ENCODE measurements at places on chromosomes 3 and 15.

- DNase-seq, result no peak
These were observed 200.1 kb downstream of the TLE3 start for GRCh38 chr15:69897471-69898237.

GRCh38 chr15:85755942-85756341 is 38.8 kb downstream of the KLHL25 start:
- no peak for DNase-seq

DNA sequence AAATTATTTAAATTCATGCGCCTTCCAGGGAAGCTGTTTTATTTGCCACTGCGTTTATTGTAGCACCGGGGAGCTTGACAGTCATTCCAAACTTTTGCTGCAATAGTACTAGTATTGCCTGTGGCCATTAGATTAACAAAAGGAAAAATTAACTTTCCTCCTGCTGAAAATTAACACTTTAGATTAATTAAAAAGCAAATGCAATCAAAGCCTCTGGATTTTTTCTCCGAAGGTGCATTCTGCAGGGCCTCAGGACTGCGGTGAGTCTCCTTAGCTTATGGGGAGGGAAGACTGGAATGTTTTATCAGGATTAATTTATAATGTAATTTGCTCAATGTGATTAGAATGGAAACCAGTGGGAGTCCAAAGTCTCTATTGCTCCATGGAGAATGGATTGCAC is 456.4 kb upstream of the CFAP20DC start:
- no peak for DNase-seq

DNA sequence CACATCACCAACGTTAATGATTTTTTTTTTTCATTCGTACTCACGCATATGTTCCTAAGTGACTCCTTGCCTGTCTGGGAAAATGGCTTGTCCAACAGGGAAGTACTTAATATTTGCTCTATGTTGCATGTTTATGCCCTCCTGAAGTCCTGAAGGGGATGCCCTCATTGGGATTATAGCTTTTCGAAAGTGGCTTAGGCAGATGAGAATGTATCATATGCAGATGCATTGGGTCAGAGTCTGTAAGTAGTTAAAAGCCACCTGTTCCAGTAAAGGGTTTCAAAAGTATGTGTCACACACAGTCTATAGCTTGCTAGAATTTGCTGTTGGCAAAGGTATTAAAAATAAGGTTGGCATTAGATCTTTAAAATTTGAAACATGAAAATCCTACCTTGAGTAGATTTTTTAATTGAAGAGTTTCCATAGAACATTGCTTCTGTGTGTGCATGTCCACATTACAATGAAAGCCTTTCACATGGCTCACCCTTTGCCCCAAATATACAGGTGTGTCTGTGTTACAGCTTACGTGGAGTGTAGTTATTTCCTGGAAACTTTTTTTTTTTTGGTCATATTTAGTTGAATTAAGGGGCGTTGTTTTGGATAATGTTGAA is 2.1 kb downstream of the ABHD17C start:
- no peak for DNase-seq

DNA sequence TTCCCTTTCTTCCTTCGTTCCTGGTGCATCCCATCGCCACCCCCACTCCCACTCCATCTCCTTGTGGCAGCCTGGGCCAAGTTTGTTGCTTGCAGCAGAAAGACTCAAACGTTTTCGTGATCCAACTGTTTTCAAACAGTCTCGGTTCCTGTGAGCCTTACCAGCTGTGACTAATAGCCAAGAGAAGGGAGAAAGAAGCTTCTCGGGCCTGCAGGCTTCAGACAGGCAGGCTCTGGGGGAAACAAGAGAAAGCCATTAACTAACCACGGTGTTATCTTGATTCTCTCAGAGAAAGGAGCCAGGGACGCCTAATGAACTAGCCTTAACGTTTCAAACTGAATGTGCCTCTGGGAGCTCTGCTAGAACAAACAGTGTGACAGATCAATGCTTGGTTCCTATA is 742.0 kb downstream of the NR2F2 start:
- no peak for DNase-seq

GRCh38 chr15:66184936-66185790 is 68.4 kb downstream of the MEGF11 start:
- no peak for DNase-seq

GRCh38 chr3:67642734-67643133 is 11.7 kb downstream of the SUCLG2 start:
- no peak for DNase-seq

- DNase-seq, result no peak
These were observed 496.2 kb downstream of the FHIT start for GRCh38 chr3:60755094-60755493.

- DNase-seq, result no peak
These were observed 50.9 kb downstream of the SETD2 start for GRCh38 chr3:47112997-47113396.

DNA sequence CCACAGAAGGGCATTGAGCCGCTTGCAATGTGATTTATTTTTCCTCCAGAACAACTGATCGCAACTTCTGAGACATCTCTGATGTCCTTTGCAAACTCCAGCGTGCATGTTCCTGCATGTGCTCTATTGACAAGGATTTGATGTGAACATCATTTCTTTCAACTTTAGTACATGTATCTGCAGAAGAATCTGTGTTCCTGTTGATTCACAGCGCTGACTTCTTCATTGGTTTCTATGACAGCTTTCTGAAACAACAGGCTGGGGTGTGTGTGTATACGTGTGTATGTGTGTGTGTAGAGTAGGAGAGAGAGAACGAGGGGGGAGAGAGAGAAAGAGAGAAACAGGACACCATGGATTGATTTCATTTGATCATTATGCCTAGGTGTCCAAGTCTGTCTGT is 56.7 kb upstream of the CMTM8 start:
- DNase-seq, result no peak

- no peak for DNase-seq
These were observed 68.4 kb upstream of the FRMD4B start for GRCh38 chr3:69454204-69454787.

DNA sequence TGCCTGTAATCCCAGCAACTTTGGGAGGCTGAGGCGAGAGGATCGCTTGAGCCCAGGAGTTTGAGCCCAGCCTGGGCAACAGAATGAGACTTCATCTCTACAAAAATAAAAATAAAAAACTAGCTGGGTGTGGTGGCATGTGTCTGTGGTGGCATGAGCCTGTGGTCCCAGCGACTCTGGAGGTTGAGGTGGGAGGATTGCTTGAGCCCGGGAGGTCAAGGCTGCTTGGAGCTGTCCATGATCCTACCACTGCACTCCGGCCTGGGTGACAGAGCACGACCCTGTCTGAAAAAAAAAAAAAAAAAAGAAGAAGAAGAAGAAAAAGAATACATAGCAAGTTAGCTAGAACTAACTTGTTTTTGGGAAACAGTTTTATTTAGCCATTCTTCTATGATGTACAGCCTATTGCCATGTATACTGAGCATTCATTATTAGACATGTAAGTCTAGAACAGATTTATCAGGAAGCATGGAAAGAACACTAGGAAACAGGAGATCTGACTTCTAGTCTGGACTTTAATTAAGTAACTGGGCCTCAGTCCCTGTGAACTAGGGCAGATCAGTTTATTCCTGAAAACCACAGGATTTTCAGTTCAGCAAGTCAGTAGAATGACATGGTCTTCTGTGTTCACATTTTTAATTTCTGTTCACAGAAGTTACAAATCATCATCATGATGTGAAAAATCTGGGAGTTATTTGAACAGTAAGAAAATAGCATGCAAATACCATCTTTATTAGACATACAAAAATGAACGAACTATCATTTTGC is 65.5 kb downstream of the KAT2B start:
- DNase-seq, result no peak

DNA sequence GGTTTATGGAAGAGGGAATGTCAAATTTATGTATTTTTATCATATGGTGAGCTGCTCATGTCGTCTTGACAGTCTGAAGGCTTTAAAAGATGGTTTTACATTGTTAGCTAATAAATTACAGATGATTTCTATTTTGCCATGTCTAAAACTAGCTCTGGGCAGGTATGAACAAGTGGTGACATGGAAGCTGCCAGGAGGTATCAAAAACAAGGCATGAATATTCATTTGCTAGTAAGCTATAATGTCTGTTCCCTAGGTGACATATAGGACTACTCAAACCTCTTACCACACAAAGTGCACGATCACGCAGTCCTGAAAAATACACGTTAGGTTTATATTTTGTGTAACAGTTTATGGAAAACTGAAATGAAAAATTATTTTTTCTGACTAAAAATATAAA is 34.8 kb downstream of the ST3GAL6 start:
- DNase-seq, result no peak

DNA sequence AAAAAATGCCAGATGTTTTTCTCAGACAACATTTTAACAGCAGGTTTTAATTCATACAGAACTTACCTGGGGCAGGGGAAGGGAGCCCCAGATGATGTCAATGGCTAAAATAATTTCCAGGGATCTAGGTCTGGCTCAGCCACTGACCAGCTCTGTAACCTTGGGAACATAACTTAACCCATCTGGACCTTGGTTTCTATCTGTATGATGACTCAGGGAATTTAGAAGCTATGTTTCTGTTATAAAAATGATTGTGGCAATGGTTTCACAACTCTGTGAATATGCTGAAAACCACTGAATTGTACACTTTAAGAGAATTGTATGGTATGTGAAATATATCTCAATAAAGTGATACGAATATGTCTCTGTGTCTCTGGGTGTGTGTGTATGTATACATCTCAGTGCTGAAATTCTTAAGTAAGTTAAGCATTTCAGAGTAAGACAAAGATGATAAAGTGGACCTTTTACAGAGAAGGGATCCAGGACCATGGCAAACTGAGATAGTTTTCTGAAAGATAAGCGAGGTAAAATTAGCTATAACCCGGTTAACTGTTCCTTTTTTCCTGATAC is 2.9 kb downstream of the SH3GL3 start:
- DNase-seq, result no peak

Data from BJ (cell line).